Sciatic nerve (tissue), 2 donors: ENCODE measurements at places on chromosomes 7 and 10. TPM values are rescaled to one million over a fixed set of nuclear protein-coding genes. Genes with fewer than 3 reads are reported as not detected.

Gene ANK3
- total RNA-seq: 203 TPM

Gene ATOH7
- total RNA-seq: 0.22 TPM

Gene ANKRD2
- total RNA-seq: not detected

Gene TAS2R3
- total RNA-seq: 6.1 TPM

Gene ELAPOR2
- total RNA-seq: 18.3 TPM

Gene TMEM26
- 0.53 TPM for total RNA-seq

Gene FAM131B
- 2.6 TPM for total RNA-seq

Gene STEAP1B
- total RNA-seq: 11.6 TPM

Gene HHEX
- 15.3 TPM for total RNA-seq

Gene NXPH1
- not detected for total RNA-seq

Gene GPNMB
- 145 TPM for total RNA-seq

Gene LRIT1
- total RNA-seq: not detected

Gene LIPF
- not detected for total RNA-seq

Gene ZNF32
- 41.1 TPM for total RNA-seq

Gene PWWP2B
- 13.3 TPM for total RNA-seq

Gene IDI2
- not detected for total RNA-seq

Gene WDR86
- total RNA-seq: 101 TPM

Gene LRRC18
- total RNA-seq: not detected

Gene PDK4
- total RNA-seq: 61.9 TPM

Gene ZNF853
- total RNA-seq: 8.7 TPM

Gene LOXL4
- 8.2 TPM for total RNA-seq

Gene EPHA1
- 0.22 TPM for total RNA-seq

Gene PNLIPRP2
- 1.6 TPM for total RNA-seq

Gene ZMYND11
- total RNA-seq: 106 TPM

Gene MYOZ1
- 1.1 TPM for total RNA-seq

Gene CDCA7L
- total RNA-seq: 15.9 TPM

Gene ABCB1
- 21.0 TPM for total RNA-seq

Gene MOGAT3
- not detected for total RNA-seq

Gene MET
- 60.7 TPM for total RNA-seq

Gene ADIRF
- 599 TPM for total RNA-seq

Gene ADCY1
- 5.5 TPM for total RNA-seq

Gene ASNS
- 15.2 TPM for total RNA-seq

Gene EPO
- total RNA-seq: not detected
